ENCODE measurements at places on chromosomes 3 and 15.

GRCh38 chr3:100782906-100783305 lies 73.6 kb downstream of the TFG start:
- no peak for DNase-seq

DNA sequence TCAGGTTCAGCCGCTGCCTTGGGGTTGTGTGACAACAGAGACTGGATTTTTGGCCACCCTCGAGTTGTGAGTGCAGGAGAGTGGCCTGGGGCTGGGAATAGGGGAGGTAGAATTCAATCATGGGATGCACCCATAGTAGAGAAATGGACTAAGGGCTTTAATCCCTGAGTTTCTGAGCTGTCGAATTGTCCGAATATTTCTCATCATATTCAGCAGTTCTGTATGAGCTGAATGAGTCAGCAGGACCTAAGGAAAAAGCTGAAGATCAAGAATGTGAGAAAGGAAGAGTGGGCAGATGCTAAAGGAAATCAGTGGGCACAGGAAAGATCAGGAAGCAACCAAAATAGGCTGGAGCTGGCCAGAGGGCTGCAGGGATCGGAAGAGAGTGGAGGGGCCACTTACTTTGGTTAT lies 44.4 kb upstream of the SACM1L start:
- DNase-seq: peak; percentile 41

DNA sequence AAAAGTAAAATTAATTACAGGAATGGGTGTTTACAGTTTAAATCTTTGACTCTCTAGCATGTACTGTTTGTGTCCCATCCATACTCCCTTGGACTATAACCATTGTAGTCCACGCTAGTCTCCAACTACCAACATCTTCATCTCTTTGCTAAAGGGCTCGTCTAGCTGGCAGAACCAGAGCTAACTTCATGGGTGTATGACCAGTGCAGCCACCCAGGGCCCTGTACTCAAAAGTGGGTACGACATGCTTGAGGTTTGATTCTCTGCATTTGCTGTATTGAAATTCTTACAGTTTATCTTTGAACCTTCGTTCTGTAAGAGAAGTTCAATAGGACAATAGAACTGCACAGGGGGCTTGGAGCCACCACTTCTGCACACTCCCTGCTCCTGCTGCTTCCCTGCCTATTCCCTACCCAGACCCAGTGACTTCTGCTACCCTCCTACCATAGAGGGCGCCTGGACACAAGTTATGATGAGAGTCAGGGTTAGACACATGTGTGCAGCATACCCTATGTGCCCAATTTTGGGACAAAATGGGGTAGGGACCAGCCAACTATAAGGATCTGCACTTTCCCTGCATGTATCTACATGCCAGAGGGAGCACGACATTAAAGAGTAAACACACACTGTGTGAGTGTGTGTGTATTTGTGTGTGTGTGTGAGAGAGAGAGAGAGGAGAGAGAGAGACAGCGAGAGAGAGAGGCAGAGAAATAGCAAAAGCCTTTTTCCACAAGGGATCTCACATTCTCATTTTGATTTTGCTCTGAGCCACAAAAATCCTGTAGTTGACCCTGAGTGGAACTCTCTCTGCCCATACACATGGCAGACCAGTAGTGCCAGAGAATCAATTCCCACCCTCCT lies 59.0 kb upstream of the NECTIN3 start:
- no peak for DNase-seq

DNA sequence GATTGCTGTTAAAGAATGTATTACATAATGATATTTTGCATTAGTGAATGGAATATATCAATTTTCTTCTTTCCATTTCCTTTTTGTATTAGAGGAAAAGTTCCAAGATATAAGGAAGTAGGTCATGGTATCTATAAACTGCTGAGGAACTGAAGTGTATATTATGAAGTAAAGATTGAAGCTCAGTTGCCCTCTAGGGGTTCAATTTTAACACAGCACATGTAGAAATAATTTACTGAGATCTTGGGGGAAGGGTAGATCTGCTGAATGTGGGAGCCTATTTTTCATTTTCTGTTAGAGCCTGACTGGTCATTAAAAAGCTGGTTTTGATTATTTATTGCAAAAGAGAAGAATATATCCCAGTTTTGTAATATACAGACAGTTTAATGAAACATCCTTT lies 45.2 kb downstream of the CMC1 start:
- DNase-seq: peak; percentile 28

GRCh38 chr3:14242490-14243311 lies 64.1 kb downstream of the LSM3 start:
- no peak for DNase-seq

- no peak for DNase-seq
Measured at GRCh38 chr3:97108136-97108535, 293.7 kb downstream of the EPHA6 start.

DNA sequence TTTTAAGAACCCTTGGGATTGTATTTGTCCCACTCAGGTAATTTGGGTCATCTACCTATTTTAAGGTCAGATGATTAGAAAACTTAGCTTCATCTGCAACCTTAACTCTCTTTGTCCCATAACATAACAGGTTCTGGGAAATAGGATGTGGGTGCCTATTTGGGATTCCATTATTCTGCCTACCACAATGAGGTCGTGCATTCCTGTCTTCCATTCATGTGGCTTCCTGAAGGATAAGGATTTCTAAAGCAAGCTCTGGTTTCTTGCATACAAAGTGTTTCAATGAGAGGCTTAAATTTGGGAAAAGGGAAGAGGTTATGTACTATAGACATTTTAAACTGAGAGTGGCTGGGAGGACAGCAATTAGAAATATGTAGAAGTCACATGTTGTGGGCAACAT lies 190.3 kb downstream of the MCTP2 start:
- DNase-seq: peak; percentile 5

DNA sequence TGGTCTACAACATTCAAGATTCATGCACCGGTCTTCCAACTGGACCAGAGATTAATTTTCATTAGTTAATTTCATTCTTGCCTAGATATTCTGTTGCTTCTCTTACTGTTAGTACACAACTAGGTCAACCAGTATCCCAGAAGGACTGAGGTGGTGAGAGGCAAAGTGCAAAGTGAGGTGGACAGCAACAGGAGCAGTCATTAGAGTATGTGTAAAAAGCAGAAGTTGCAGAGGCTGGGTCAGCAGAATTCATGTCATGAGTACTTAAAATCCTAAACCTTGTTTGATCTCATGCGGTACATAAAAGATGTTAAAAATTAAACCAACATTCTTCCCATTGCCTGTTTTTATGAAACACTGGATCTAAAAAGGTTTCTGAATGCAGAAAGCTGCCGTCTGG lies 46.7 kb downstream of the PARP14 start:
- DNase-seq: no peak

- DNase-seq: no peak
Measured at GRCh38 chr15:63463793-63464192, 40.6 kb upstream of the USP3 start.

DNA sequence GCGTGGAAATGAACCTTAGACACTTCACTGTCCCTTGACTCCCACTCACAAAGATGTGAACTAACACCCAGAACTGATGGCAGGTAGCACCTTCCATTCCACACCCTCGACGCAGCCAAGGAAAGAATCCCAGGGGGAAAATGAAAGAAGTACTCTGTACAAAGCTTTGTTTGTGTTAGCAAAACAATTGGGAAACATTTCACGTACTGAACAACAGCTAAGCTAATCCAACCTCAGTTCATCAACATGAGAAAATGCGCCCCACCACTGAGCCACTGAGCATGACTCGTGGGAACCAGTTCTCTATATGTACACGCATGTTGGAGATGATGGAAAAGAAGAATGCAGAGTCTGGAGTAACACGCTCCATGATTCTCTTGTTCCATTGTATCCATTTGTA lies 32.0 kb downstream of the CORO2B start:
- no peak for DNase-seq

GRCh38 chr3:98574132-98574531 lies 19.3 kb downstream of the CPOX start:
- DNase-seq: no peak

DNA sequence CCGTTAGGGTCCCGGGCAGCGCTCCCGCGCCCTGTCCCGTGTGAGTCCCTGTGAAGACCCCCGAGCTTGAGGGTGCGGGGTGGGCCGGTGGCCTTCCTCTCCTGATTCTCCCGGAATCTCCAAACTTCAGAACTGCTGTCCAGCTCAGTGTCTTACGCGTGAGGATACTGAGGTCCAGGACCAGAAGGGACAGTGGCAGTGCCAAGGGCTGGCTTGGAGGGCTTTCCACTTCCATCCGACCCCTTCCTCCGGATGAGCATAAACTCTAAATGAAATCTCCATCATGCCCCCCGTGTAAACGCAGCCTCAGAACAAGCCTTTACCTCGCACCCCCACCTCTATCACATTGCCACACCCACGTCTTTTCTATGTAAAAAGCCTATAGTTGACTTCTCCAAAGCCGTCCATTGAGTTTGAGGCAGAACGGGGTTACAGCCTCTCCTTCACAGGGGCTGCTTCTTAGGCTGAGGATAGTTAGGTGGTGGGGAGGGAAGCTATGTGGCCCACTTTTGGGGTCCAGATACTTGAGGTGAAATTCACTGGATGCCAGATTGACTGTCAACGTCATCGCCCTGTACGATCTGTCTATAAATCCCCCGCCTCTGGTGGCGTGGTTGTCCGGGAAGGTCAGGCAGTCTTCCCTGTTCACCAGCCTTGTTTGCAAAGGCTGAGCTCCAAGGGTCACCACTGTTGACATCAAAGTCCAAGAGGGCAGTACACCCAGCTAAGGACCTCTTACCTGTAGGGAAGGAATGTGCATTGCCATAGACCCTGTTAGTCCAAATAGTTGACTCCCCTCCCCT lies 1.1 kb downstream of the EDEM1 start:
- peak; percentile 37 for DNase-seq

DNA sequence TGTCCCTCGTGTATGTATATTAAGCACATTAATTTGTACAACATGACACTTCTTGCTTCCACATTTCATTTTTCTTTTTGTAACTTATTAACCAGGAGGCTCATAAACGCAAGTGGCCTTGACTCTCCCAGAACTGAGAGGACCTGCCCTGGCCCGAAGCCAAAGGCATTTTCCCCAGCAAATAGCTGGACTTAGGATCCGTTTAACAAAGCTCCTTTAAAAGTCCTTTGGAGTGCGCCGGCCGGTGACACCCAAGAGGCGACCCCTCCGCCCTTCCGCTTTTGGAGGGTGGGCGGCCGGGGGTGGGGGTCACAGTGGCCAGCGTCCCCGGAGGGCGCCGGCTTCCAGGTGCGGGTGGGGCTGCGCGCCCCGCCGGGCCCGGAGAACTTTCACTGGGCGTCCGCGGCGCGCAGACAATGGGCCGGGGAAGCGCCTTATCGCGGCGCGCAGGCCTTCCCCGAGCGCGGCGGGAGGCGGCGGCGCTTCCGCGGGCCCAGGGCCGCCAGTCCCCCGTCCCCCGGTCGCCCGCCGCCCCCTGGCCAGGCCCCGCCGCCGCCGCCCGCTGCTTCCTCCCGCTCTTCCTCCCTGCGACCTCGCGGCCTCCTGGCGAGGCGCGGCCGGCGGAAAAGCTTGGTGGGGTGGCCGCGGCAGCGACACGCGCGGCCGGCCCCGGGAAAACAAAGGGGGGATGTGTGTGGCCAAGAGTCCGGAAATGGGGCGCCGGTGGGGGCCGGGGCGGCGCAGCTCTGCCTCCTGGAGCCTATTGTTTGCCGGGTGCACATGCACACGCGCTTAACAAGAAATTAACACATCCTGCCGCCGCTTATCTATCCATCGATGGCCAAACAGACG lies 613.4 kb downstream of the MCTP2 start:
- peak; percentile 35 for DNase-seq

DNA sequence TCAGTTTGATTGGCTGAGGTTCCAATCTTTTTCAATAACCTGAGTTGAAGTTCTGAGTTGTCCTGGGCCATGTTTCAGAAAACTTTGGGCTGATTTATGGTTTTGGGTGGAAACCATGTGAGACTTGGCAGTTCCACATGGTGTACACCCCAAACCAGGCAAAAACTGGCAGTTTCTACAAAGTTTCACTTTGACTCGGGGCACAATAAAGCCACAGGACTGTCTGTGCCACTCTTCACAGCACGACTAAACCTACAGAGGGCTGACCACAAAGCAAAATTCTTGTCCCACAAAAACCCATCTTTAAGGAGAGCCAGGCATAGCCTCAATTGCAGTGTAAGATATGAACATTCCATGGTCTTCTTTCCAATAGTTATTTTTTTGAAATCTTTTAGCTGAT lies 155.0 kb downstream of the DUT start:
- no peak for DNase-seq

- DNase-seq: no peak
Measured at GRCh38 chr3:44661189-44661588, 12.7 kb downstream of the ZNF35 start.

DNA sequence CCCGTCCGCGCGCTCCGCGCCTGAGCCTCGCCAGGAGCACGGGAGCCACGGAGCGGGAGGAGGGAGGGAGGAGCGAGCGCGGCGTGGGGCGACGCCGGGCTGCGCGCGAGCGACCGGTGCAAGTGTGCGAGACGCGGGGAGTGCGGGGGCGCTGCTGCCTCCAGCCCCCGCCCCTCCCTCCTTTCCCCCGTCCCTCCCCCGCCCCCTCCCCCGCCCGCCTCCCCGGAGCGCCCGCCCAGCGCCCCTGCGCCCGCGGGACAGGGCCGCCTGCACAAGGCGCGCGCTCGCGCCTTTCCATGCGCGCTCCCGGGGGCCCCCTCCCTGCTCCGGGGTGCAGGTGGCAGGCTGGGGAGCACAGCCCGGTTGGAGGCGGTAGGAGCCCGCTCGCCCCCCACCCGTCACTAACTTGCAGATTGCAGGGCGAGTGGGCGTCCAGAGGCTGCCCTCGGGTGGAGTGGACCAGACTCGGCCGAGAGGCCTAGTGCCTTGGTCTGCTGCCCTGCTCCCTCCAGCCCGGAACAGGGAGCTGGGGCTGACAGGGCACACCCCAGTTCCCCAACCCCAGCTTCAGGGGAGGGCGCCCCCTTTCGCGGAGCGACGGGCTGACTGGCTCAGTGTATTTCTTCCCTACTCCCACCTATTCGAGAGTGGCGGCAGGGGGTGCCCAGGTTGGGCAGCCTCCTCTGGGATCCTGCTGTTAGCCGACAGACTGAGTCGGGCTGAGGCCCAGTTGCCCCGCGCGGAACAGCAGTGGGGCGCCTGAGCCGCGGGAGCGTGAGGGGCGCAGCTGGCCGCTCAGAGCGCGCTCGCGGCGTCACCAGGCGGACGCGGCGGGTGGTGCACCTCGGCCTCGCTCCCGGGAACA lies at the start of gene WNT7A:
WNT7A (minus strand) TSS at position 126 of the 865 bp plus-strand sequence. CDS start 255 bp downstream, outside the sequence.
- DNase-seq: no peak

DNA sequence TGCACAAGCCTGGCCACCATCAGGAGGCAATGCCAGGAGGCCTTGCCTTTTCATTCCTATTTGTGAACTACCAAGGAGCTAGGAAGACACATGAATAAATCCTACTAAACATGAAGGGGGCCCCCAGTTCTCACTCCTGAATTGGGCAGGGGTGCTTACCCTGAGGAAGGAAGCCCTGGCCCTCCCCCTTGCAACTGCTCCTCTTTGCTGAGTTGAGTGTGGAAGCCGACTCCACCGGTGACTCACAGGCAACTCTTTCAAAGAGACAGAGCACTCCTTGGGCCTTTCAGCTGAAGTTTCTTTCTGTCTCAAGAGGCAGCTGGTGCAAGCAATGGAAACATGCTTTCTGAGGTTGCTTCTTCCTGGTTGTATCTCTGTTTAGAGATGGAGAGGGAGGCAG lies 1.7 kb downstream of the GABRG3 start:
- DNase-seq: no peak

GRCh38 chr15:33941279-33942063 lies 26.8 kb upstream of the CHRM5 start:
- no peak for DNase-seq

Measured in kidney glomerular epithelial cell (primary cell).